ENCODE measurements at places on chromosomes 2 and 18.

DNA sequence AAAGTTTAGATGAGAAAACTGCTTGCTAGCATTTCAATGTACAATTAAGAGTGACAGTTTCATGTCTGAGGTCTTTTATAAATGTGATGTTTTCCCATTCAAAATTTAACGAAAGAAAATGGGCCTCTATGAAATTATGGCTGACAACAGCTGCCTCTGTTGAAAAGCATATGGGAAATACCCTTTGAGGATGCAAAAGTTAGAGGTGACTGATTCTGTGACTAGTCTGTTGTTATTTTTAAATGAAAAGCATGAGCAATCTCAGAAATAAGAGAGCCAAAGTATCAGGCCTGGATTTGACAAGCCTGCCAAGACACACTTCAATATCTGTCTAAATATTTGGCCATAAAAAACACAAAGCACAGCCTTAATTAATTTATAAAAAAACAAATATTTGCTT lies 580.8 kb downstream of the ERBB4 start:
- no peaks in the 10 kb centered on the region for H3K4me1 ChIP-seq
- H3K4me3 ChIP-seq = no peak overlapping the region
- no peaks in the 10 kb centered on the region for H3K27me3 ChIP-seq
- no peak for DNase-seq
- H3K36me3 ChIP-seq = no peaks in the 10 kb centered on the region

- no peaks in the 10 kb centered on the region for H3K27me3 ChIP-seq
- no peaks in the 10 kb centered on the region for H3K36me3 ChIP-seq
- no peak for DNase-seq
- H3K4me1 ChIP-seq = no peaks in the 10 kb centered on the region
These were observed 87.2 kb downstream of the COBLL1 start for GRCh38 chr2:164754157-164755093.

DNA sequence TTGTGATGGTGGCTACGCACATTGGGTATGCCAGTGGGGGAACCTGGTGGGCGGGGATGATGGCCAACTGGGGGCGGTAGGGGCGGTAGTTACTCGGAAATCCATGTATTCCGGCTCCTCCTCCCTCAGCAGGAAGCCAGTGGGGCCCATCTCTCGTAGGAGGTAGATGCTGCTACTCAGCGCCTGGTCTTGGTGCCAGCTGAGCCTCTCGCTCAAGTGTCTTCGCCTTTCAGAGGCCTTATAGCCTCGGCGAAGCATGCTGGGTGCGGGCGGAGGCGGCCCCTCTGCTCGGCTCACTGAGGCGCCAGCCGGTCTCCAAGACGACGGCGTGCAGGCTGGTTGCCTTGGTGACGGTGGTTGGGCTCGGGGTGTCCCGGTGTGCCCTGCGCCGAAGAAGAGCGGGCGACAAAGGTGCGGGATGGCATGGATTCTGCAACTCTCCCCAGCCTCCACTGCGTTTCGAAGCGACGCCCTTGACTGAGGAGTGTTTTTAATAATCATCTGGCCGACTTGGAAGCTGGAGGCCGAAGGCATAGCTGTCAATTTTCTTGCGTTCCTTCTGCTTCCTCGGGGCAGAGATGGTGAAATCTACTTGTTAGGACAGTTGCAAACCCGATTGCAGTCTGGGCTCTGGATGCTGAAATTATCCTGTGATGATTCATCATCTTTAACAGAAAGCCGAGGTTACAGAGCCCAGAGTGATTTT lies at the start of gene ZSWIM2:
ZSWIM2 (minus strand) TSS at position 298 of the 706 bp plus-strand sequence; CDS start at position 258, 40 bp downstream.
- peaks cover 22% of the 10 kb centered on the region for H3K27me3 ChIP-seq
- H3K27ac ChIP-seq = no peak within 1 kb of the TSS
- DNase-seq = peak; percentile 46
- peaks cover 12% of the 10 kb centered on the region for H3K4me1 ChIP-seq
- peak within 1 kb of the TSS; percentile 28 for H3K4me3 ChIP-seq

- no peak overlapping the region for H3K4me3 ChIP-seq
- no peak overlapping the region for H3K27ac ChIP-seq
- peaks cover 18% of the 10 kb centered on the region for H3K4me1 ChIP-seq
These were observed 54.2 kb upstream of the POMC start for GRCh38 chr2:25222477-25223121.

DNA sequence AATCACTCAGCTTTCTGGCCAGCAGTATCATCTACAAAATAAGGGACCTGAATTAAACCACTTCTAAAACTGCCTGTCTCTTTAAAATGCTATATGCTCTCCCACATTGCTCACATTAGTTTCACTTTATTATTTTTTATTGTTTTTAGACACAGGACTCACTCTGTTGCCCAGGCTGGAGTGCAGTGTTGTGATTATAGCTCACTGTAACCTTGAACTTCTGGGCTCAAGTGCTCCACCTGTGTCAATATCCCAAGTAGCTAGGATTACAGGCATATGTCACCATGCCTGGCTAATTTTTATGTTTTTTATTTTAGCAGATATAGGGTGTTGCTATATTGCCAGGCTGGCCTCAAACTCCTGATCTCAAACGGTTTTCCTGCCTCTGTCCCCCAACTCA lies 591.3 kb upstream of the ZNF804A start:
- no peak overlapping the region for H3K27ac ChIP-seq
- H3K4me1 ChIP-seq = no peaks in the 10 kb centered on the region
- no peak for DNase-seq
- no peak overlapping the region for H3K4me3 ChIP-seq
- no peaks in the 10 kb centered on the region for H3K36me3 ChIP-seq

GRCh38 chr18:11310476-11311086 lies 161.2 kb upstream of the PIEZO2 start:
- H3K27ac ChIP-seq = no peak overlapping the region
- H3K4me3 ChIP-seq = no peak overlapping the region
- H3K27me3 ChIP-seq = no peaks in the 10 kb centered on the region
- no peaks in the 10 kb centered on the region for H3K4me1 ChIP-seq

GRCh38 chr18:35979112-35979511 lies 6.6 kb downstream of the RMP24 start:
- H3K27ac ChIP-seq = no peak overlapping the region
- H3K4me1 ChIP-seq = peaks cover 16% of the 10 kb centered on the region
- peaks cover 58% of the 10 kb centered on the region for H3K36me3 ChIP-seq
- DNase-seq = no peak
